ENCODE measurements at places on chromosomes 12 and 14. TPM values are rescaled to one million over a fixed set of nuclear protein-coding genes. Genes with fewer than 3 reads are reported as not detected.

TM9SF1 gene
- 28.6 TPM for total RNA-seq

NXPH4 gene
- 0.29 TPM for total RNA-seq

DNA sequence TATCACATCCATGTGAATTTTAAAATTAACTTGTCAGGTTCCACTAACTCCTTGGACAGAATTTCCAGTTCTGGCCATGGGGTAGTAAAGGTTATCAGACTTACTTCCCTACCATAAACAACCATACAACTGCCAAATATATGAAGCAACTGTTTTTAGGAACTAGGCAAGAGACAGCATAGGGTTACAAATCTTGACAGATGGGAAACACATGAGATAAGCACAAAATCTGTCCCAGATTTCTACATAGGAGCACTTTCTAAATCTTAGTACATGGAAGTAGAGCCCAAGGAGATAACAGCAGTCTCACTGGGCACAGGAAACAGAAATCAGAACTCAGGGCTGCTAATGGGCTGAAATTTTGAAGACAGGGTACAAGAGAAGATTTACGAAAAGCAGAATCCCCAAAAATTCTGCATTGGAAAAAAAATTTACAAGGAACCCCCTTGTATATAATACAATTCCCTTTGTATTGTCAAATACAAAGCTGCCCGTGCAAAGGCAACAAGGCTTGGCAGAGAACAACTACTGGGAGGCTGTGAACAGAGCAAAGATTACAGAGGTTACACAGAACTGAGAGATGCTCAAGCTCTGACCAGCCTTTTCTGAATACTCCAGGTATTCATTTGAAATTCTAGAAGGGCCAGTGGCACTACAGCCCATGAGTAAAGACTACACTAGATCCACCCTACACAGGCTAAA is 43.2 kb downstream of the GALNT4 start:
- H3K4me3 ChIP-seq: no peak overlapping the region
- no peak overlapping the region for H3K27ac ChIP-seq
- peaks cover 25% of the 10 kb centered on the region for H3K36me3 ChIP-seq
- no peaks in the 10 kb centered on the region for H3K27me3 ChIP-seq
- DNase-seq: no peak
- peaks cover 17% of the 10 kb centered on the region for H3K4me1 ChIP-seq

DNA sequence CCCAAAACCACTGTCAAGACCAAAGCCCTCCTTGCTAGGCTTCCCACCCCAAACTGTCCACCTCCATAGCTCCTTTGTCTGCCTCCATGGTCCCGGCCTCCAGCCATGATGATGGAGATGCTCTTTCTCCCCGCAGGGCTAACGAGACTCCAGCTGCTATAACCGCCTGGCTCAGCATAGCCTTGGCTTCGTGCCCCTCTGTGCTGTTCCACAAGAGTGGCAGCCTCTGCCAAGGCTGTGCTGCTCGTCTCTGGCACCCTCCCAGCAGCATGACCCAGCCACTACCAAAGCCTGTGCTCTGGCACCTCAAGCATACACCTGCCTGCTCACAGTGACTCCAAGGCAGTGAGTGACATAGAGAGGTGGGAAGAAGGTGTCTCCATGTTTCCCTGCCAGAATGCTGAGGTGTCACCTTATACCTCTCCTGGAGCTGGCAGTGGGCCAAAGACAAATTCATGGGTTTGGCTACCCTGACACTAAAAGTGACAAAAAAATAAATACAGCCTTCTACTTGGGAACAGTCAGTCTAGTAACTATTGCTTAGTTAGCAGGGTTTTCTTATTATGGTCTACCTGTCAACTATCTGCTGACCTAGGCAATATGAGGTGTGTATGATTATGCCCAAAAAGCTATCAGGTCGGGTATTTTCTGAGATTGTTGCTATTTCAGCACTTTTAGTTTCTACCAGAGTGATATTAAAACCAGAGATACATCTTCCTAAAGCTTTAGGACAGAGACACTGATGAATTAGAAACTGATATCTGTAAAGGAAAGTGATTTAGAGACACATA is 16.1 kb upstream of the KRT73 start:
- H3K4me1 ChIP-seq: peaks cover 63% of the 10 kb centered on the region
- no peaks in the 10 kb centered on the region for H3K36me3 ChIP-seq
- DNase-seq: peak; percentile 3
- peaks cover 4% of the 10 kb centered on the region for H3K27me3 ChIP-seq
- H3K4me3 ChIP-seq: no peak overlapping the region
- H3K27ac ChIP-seq: peak overlapping the region; percentile 78

SPTSSA gene
- 11.0 TPM for total RNA-seq

GRCh38 chr12:28083840-28084678 is 106.2 kb upstream of the CCDC91 start:
- no peak overlapping the region for H3K27ac ChIP-seq
- H3K36me3 ChIP-seq: no peaks in the 10 kb centered on the region
- no peak overlapping the region for H3K4me3 ChIP-seq
- H3K27me3 ChIP-seq: peaks cover 12% of the 10 kb centered on the region
- peaks cover 5% of the 10 kb centered on the region for H3K4me1 ChIP-seq

DNA sequence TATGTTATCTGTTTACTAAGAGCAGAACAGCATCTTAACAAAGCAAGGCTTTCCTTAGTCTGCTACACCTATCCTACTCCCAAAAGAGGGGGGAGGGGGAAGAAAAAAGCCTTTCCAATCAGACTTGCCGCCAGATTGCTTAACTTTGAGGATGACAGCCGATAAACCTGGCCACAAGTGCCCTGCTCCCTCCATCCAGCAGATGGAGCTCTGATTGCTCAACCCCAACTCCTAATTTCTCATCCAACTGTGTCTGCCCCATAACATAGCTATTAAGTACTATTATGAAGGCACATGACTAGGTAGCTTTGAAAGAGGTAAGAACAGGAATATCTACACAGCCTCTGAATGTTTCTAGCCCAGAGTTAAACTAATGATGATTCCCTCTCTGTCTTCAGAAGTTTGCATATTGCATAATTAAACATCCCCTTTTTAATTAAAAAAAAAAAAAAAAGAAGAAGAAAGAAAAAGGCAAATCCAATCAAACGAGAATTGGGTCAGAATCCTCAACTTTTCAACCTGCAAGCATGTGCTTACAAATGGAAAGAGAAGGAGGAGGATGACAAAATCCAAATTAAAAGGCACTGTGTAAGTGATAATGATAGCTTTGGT is 247.4 kb downstream of the GALC start:
- H3K27me3 ChIP-seq: no peaks in the 10 kb centered on the region
- no peaks in the 10 kb centered on the region for H3K36me3 ChIP-seq
- peak; percentile 8 for DNase-seq
- H3K4me1 ChIP-seq: no peaks in the 10 kb centered on the region

DNA sequence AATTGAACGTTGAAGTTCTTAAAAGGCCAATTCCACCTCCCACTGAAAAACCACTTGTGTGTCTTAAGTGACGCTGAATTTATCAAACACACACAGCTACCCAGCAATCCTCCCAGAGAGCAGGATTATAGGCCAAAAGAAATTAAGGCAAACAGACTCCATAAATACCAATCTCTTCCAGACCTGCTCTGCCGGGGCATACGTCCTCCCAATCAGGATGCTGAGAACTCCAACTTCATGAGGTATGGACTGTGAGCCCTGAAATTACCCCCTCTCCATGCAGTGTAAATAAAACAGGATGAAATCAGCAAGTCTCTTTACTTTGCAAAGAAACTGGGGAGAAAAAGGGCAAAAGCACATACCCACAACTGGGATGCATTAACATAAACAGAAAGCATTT is 265.2 kb downstream of the KSR2 start:
- no peak overlapping the region for H3K27ac ChIP-seq
- no peaks in the 10 kb centered on the region for H3K4me1 ChIP-seq
- H3K4me3 ChIP-seq: no peak overlapping the region
- DNase-seq: no peak
- no peaks in the 10 kb centered on the region for H3K36me3 ChIP-seq

CCDC38 gene
- total RNA-seq: not detected

PTPRQ gene
- not detected for total RNA-seq

MCRS1 gene
- 85.3 TPM for total RNA-seq

DNA sequence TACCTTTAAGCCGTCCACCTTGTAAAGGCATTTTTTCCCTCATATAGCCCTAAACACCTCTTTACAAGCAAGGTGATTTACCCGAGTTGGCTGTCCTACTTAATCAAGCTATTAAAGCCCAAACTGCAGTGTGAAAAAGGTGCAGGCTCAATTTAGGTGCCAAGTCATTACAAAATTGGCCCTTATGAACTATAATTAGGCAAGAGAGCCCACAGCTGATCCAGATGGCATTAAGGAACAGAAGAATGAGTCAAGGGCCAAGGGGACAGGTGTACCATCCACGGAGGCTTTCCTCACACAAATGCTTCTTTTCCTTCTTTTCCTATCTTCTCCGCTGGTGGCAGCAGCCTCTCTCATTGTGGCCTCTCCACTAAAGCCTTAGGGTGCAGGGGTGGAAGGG is 90.5 kb downstream of the TTC8 start:
- H3K4me1 ChIP-seq: no peaks in the 10 kb centered on the region
- no peak overlapping the region for H3K27ac ChIP-seq
- no peaks in the 10 kb centered on the region for H3K36me3 ChIP-seq
- no peaks in the 10 kb centered on the region for H3K27me3 ChIP-seq
- no peak for DNase-seq

GRCh38 chr12:38788106-38788505 is 117.3 kb downstream of the CPNE8 start:
- peaks cover 3% of the 10 kb centered on the region for H3K36me3 ChIP-seq
- no peak for DNase-seq
- H3K4me3 ChIP-seq: no peak overlapping the region
- no peaks in the 10 kb centered on the region for H3K4me1 ChIP-seq
- H3K27ac ChIP-seq: no peak overlapping the region

DNA sequence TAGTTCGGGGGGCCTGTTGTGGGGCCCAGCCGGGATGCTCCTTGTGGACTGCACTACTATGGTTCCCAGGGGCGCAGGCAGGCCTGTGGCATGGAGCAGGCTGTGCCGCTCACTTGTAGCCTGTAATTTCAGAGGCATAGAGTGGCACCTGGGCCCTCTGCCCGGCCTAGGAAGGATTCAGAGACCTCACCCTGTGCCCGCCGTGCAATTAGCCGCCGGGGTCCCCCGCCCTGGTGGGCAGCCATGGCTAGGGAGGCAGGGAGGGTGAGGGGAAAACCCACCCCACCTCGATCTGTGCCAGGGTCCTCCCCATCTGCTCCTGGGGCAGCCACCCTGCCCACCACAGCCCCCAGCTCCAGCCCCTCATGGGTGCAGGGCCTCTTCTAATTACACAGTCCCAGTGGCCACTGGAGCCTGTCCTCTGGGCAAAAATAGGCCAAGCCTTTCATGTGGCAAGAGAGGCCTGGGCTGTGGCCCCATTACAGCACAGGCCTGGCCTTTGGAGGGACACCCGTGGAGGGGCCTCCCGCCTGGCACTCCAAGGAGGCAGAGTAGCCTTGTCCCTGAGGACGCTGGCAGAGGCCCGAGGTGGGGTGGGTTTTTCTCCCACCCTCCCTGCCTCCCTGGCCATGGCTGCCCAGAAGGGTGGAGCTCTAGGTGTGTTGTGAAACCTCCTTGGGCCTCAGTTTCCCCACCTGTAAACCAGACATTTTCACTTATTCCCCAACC is 5.3 kb upstream of the TMEM119 start:
- H3K4me3 ChIP-seq: no peak overlapping the region
- H3K27me3 ChIP-seq: no peaks in the 10 kb centered on the region
- no peak for DNase-seq
- no peaks in the 10 kb centered on the region for H3K4me1 ChIP-seq
- H3K36me3 ChIP-seq: no peaks in the 10 kb centered on the region
- no peak overlapping the region for H3K27ac ChIP-seq

GRCh38 chr14:34237677-34238076 is 224.4 kb downstream of the SPTSSA start:
- no peak overlapping the region for H3K4me3 ChIP-seq
- no peaks in the 10 kb centered on the region for H3K36me3 ChIP-seq
- no peak for DNase-seq
- peaks cover 30% of the 10 kb centered on the region for H3K27me3 ChIP-seq

TPCN1 gene
- total RNA-seq: 20.9 TPM
